H4 (cell line): ENCODE measurements at places on chromosomes 5 and 9.

- peak; percentile 84 for DNase-seq
Measured at GRCh38 chr5:9715891-9716335, 85.8 kb upstream of the TAS2R1 start.

DNA sequence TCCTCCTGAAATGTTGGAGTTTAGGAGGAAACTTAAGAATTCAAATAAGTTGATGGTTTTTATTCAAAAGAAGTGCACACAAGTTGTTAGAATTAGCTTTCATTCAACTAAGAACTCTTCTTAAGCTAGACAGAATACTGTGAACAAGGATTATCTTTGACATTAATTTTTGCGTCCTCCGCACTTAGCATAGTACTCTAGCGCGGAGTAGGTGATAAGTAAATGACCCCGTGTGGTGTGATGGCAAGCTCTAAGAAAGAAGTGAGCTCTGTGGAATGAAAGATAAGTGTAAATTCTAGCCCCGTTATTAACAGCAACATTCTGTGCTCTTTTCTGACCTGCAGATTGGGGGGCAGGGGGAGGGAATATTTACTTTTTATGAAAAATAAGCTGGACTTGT lies 1.0 kb downstream of the BRIX1 start:
- no peak for DNase-seq

DNA sequence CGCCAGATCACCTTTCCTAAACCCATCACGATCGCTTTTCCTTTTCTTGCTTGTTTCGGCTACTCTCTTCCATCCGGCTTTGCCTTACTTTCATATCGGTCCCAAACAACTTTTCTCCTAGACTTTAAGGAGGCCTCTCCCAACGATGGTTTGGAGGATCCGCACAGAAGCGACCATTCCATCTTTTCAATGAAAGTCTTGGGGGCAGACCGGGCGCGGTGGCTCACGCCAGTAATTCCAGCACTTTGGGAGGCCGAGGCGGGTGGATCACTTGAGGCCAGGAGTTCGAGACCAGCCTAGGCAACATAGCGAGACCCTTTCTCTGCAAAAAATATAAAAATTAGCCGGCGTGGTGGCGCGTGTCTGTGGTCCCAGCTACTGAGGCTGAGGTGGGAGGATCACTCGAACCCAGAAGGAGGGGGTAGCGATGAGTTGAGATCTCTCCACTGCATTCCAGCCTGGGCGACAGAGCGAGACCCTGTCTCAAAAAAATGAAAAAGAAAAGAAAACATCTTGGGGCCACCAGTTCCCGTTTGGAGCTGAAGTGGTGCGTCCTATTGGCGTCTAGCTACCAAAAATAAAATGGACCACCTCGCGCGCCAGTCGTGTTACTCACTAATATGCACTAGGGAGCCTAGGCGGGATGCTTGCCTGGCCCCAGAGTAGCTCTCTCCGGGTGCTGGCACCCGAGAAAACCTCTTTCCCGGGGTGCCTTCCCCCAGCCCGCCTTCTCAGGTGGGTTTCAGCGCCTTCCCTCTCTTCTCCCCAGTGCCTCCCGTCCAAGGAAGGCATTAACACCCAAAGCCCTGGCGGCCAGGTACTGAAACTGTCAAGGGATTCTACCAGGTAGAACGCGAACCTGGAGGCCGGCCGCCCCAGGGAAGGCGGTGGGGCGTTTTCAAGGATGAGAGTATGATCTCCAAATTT lies 800 bp upstream of the AP3B1 start:
- DNase-seq, result no peak

GRCh38 chr5:24644761-24645160 lies at the start of gene CDH10:
Gene CDH10, minus strand, starts transcription at chr5:24644978. Its CDS starts 51,488 bp downstream, at chr5:24593490.
- peak; percentile 60 for DNase-seq
